ENCODE measurements at places on chromosomes 12 and 14.

- DNase-seq, result peak; percentile 44
Measured at GRCh38 chr12:124655698-124656516, 88.5 kb upstream of the NCOR2 start.

DNA sequence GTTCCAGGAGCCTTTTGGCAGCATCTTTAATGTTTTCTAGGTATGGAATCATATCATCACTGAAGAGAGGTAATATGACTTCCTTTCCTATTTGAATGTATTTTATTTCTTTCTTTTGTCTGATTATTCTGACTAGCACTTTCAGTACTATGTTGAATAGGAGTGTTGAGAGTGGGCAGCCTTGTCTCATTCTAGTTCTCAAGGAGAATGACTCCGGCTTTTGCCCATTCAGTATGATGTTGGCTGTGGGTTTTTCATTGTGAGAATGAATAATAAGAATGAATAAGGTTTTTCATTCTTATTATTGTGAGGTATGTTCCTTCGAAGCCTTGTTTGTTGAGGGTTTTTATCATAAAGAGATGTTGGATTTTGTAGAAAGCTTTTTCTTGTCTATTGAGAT lies 98.9 kb downstream of the GPHN start:
- DNase-seq, result no peak

DNA sequence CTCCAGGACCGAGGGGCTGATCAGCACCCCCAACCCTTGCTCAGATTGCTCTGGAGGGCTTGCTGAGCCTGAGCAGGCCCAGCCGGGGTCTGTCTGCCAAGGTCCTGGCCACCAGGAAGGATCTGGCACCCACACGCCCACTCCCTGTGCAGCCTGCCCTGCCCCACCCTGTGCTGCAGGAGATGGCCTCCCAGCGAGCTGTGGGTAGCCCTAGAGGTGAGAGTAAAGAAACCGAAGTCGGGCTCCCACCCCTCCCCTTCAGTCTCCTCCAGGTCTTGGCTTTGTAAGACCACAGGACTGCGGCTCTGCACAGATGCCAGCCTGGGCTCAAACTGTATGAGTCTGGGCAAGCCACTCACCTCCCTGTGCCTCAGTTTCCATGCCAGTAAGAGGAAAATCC lies 307.8 kb downstream of the BCL11B start:
- no peak for DNase-seq

- DNase-seq, result no peak
Measured at GRCh38 chr12:19088606-19089005, 40.9 kb upstream of the PLEKHA5 start.

GRCh38 chr14:101473045-101473729 lies 88.1 kb upstream of the DIO3 start:
- no peak for DNase-seq

DNA sequence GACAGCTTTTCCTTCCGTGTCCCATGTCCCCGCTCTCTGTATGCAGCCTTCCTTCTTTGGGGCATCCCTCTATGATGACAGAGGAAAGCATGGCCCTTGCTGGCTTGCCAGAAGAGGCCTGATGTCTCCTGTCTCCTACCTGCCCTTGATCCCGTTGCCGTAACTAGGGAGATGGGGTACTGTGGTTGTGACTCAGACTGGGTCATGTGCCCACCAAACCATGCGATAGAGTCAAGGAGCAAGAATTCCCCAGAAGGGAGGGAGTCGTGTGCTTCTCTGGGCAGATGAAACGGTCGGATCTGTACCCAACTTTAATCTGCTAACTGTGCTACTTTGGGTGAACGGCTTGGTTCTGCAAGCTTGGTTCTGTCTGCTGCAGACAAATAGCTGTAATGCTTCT lies 99.1 kb upstream of the DYNC1H1 start:
- no peak for DNase-seq

DNA sequence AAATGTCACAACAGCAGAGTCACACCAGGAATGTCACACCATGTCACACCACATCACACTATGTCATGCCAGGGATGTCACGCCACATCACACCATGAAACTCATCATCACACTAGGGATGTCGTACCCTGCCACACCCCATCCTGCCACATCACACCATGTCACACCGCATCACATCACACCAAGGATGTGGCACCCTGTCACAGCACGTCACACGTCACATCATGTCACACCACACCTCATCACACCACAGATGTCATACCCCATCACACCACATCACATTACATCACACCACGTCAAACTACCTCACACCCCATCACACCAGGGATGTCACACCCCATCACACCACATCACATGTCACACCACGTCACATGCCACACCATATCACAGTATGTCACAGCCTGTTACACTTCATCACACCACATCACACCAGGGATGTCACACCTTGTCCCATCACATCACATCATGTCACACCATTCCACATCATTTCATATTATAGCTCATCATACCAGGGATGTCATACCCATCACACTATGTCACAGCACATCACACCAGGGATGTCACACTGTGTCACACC lies 90.9 kb downstream of the TMEM121 start:
- DNase-seq, result no peak

- DNase-seq, result no peak
Measured at GRCh38 chr12:79298506-79298905, 392.3 kb downstream of the PAWR start.

GRCh38 chr12:5173511-5174011 lies 129.9 kb downstream of the KCNA5 start:
- no peak for DNase-seq

DNA sequence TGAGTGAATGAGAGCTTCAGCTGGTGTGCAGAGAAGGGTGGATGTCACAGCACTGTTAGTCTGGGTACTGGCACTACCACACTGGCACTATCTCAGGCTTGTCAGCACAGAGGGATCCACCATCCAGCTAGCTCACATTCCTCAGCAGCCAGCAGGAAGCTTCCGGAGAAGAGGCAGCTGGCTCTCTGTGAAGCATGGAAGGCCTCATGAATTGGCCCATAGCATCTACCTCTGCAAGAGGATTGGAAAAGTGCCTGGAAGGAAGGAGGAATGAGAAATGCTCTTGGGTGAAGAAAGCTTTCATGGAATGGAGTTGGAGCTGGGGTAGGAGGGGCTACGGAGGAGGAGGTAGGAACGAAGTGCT lies 9.9 kb downstream of the KRT83 start:
- DNase-seq, result no peak

DNA sequence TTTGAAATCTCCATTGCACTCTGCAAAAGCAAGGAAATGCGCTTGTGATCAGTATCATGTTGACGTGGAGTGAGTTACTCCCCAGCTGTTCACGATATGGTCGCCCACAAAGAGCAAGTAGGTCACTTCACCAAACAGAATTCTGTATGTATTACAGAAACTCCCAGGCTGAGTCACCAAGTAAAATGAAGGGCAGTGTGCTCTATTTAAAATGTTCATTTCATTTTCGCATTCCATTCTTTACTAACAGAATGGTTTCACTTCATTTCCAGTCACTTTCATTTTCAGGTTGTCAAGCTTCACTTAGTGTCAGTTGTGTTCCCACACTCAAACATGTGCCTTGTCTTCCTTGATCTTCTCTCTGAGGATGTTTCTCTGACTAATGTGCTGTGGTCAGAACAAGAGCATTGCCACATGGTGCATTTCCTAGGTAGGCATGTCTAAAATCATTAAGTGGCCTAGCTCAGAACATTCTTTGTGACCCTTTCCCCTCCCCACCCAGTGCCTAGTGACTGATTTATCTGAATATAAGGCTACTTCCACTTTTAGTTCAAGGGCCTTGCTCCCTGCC lies 391.2 kb downstream of the RAD51B start:
- DNase-seq, result no peak

- no peak for DNase-seq
Measured at GRCh38 chr12:49720214-49720613, 13.0 kb upstream of the FMNL3 start.

DNA sequence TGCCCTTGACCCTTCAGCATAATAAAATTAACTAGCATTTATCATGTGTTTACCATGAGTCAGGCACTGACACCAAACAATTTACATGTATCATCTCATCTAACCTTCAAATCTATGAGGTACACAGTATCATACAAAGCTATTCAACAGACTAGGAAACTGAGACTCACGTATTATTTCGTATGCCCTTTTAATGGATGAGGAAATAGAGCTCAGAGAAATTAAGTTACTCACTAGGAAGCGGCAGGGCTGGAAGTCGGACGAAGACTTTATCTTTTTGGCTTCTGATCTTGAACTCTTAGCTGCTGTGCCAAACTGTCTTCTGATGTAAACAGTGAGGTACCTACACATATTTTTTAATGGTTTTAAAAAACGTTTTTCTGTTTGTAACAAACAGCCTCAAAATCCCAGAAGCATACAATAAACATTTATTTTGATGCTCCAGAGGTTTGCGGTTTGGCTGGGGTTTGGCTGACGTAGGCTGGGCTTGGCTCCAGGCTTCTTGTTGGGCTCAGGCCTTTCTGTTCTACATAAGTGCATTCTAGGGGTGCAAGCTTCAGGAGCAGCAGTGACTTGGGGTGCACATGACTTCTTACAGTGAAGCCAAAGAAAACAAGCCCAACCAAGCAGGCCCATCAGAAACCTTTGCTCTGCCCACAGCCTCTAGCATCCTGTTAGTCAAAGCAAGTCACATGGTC lies 184.7 kb downstream of the TBX5 start:
- DNase-seq, result no peak

DNA sequence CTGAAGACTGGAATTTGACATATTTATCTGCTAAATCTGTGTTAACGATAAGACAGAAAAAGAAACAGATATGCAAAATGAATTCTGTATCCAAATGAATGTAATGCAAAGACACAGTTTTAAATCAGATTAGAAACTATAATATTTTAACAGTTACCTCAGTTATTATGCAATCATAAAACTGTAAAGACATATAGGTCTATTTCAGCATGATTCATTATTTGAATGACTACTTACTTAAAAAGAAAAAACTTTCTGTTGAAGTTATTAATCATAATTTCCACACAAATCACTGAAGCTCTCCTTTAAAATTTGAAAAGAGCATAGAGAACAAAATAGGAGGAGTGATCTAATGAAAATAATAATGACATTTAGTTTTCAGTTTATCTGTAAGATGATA lies 742.6 kb downstream of the FSCB start:
- DNase-seq, result no peak

GRCh38 chr14:63949696-63950095 lies 96.9 kb downstream of the SYNE2 start:
- DNase-seq, result no peak

GRCh38 chr14:21026988-21027315 lies 2.1 kb upstream of the NDRG2 start:
- DNase-seq, result no peak

DNA sequence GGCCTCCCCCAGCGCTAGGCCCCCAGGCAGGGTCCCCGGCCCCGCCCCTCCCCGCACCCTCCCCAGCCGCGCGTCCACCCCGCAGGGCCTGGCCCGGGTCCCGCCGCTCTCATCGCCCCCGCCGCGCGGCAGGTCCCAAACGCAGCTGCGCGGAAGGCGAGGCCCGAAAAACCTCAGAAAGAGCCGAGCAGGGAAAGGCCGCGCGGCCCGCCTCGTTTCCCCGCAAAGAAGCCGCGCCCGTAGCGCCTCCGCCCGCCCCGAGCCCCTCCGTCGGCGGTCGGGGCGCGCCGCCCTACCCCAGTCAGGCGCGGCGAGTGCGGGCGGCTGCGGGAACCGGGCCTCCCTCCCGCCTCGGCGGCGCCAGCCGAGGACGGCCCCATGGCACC lies 324 bp downstream of the POLE start:
- no peak for DNase-seq

DNA sequence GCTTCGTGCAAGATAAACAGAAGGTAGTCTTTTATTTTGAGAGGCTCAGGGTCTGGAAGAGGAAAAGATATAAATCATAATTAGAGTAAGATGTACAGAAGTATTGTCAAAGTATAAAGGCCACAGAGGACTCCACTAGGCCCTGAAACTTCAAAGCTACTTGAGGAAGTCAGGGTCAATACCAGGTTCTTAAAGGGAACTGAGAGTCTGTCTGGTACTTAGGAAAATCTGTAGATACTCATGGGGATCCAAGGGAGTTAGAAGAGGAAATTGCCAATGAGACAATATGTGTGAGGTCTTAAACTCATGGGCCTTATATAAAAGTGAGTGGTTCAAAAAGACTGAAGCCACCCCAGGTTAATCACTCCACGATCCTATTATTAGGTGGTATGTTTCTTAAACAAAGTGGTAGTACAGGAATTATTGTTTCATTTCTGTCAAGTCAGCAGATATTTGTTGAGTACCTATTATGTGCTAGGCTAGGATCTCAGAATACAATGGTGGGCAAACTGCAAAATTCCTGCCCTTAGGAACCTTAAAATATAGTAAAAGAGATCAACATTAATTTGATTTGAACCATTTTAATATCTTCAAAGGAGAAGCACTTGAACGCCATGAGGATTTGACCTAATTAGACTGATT lies 314.6 kb downstream of the ADAMTS20 start:
- DNase-seq, result no peak

DNA sequence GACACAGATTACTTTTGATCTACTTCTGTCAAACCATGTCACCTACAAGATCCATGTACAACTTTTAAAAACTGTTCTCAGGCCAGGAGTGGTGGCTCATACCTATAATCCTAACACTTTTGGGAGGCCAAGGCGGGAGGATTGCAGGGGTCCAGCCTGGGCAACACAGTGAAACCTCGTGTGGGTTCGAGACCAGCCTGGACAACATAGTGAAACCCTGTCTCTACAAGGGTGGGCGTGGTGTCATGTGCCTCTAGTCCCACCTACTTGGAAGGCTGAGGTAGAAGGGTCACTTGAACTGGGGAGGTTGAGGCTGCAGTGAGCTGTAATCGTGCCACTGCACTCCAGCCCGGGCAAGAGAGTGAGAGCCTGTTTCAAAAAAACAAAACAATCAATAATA lies 5.7 kb downstream of the WDR20 start:
- no peak for DNase-seq

GRCh38 chr12:92503971-92504593 lies 198.7 kb upstream of the PLEKHG7 start:
- DNase-seq, result no peak

- DNase-seq, result no peak
Measured at GRCh38 chr12:2453761-2454090, 341.0 kb upstream of the FKBP4 start.

- DNase-seq, result no peak
Measured at GRCh38 chr12:117491711-117492110, 130.3 kb upstream of the NOS1 start.

DNA sequence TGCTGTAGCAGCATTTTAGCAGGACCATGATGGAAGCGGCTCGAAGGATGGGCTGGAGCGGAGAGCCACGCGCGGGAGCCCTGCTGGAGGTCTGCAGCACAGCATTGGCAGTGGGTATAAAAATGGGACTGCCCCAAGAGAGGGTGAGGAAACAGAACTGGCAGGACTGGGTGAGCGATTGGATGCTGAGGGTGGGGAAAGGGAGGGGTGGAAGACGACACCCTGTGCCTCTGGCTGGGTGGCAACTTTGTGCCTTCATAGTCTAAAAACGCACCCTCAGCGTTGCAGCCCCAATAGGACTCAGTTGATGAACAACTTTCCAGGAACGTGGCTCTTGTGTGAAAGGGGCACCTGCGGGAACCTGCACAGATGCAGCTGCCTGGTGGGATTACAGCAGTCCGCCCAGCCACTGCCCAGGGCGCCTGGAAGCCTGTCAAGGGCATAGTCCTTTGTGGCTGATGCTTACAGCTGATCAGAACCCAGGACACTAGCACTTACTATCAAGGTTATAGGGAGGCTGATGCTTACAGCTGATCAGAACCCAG lies 73.0 kb downstream of the NINJ2 start:
- no peak for DNase-seq
